ENCODE measurements at places on chromosomes 4 and X. TPM values are rescaled to one million over a fixed set of nuclear protein-coding genes. Genes with fewer than 3 reads are reported as not detected.

C4orf51 gene
- total RNA-seq: not detected

PGRMC1 gene
- total RNA-seq: 47.3 TPM

WNK3 gene
- total RNA-seq: 0.11 TPM

ENPEP gene
- 0.16 TPM for total RNA-seq

RHOXF2 gene
- 0.29 TPM for total RNA-seq

TCEAL2 gene
- total RNA-seq: 0.58 TPM

OCIAD1 gene
- total RNA-seq: 100 TPM

- ATAC-seq: no peak
Measured at GRCh38 chr4:139749338-139749737, 83.7 kb downstream of the MGST2 start.

GRCh38 chr4:113810906-113811305 is 49.4 kb upstream of the CAMK2D start:
- ATAC-seq: no peak

DNA sequence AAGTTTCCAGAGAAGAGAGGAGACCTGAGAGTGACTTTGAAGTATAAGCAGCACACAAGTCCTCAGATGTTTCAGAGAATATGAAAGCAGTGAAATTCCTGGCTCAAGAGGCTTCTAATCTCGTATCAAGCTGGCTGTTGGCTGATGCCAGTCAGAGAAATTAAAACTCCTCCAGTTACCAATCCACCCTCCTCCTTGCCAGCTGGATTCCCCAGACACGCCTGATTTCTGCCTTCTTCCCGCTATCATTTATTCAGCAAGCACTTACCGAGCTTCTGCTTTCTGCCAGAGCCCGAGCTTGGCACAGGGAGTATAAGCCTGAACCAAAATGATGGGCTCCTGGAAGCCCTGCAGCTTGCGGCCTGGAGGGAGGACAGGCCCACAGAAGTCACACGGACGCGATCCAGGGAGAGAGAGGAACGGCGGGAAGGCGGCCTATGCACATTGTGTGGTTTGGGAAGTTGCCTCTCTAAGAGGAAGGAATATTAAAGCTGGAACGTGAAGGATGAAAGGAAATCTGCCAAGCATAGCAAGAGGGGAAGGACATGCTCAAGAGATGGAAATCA is 102.4 kb upstream of the TBL1X start:
- no peak for ATAC-seq

DNA sequence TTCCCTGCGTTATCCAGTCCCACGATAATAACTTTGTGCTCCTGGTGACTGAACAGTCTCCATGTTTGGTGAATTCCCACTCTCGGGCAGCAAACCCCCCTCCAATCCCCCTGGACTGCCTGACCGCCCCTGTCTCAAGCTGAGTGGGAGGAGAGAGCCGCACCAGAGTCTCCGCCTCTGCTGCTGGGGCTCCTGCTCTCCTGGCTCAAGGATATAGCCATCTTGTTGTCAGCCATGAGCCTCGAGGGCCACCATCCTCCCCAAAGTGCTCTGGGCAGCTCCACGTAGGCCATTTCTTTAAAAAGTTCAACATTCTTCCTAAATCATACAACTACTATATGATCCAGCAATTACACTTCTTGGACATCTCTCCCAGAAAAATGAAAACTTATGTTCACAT is 49.3 kb upstream of the PGRMC1 start:
- ATAC-seq: no peak

Data from activated T-helper 17 cell treated with anti-CD3 and anti-CD28 coated beads, Interleukin-2, amount 50 U/mL, for 72 hours (primary cell).